ENCODE measurements at places on chromosomes 11 and 22. TPM values are rescaled to one million over a fixed set of nuclear protein-coding genes. Genes with fewer than 3 reads are reported as not detected.

The PNPLA2 gene
- 131 TPM for total RNA-seq

The OR6A2 gene
- total RNA-seq: 0.66 TPM

GRCh38 chr11:90803366-90803765, 580.5 kb upstream of the CHORDC1 start:
- no peak for DNase-seq
- H3K4me1 ChIP-seq: no peaks in the 10 kb centered on the region
- no peak overlapping the region for H3K27ac ChIP-seq
- H3K27me3 ChIP-seq: no peaks in the 10 kb centered on the region

GRCh38 chr11:47274495-47275235, 4.7 kb downstream of the MADD start:
- H3K27ac ChIP-seq: no peak overlapping the region
- no peak overlapping the region for H3K4me3 ChIP-seq
- no peaks in the 10 kb centered on the region for H3K27me3 ChIP-seq
- DNase-seq: no peak
- H3K36me3 ChIP-seq: peaks cover 3% of the 10 kb centered on the region

DNA sequence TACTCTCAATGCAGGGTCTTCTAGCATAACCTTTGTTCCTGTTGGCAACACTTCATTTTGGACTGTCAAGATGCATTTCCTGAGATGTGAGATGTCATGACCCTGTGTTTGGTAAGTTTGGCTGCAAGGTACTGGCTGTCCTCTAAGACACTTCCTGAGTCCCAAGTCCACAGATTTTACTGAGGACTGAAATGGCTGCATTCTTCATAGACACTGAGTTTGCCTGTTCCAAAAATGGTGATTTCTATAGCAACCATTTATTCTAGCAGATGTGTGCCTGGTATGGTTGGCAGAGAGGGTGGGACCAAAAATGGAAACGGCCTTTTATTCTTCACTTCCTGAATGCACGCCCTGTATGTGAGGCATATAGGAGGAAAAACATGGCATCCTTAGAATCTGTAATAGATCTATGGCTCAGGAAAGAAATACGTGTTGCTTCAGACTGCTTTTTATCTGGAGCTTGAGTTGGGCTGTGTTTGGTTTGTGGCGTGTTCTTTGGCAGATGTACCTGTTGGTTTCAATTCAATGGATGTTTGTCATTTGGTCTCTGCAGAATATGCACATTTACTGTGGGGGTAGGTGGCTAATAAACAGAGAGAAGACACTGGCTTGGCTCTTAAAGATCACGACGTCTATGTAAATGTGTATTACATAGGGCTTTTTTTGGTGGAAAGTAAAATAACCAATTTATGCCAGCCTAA, 62.4 kb downstream of the ZBTB16 start:
- no peak overlapping the region for H3K27ac ChIP-seq
- DNase-seq: no peak
- H3K36me3 ChIP-seq: peaks cover 32% of the 10 kb centered on the region

GRCh38 chr11:117126223-117126965, 17.7 kb upstream of the PAFAH1B2 start:
- no peaks in the 10 kb centered on the region for H3K4me1 ChIP-seq
- no peaks in the 10 kb centered on the region for H3K36me3 ChIP-seq
- no peak overlapping the region for H3K4me3 ChIP-seq

DNA sequence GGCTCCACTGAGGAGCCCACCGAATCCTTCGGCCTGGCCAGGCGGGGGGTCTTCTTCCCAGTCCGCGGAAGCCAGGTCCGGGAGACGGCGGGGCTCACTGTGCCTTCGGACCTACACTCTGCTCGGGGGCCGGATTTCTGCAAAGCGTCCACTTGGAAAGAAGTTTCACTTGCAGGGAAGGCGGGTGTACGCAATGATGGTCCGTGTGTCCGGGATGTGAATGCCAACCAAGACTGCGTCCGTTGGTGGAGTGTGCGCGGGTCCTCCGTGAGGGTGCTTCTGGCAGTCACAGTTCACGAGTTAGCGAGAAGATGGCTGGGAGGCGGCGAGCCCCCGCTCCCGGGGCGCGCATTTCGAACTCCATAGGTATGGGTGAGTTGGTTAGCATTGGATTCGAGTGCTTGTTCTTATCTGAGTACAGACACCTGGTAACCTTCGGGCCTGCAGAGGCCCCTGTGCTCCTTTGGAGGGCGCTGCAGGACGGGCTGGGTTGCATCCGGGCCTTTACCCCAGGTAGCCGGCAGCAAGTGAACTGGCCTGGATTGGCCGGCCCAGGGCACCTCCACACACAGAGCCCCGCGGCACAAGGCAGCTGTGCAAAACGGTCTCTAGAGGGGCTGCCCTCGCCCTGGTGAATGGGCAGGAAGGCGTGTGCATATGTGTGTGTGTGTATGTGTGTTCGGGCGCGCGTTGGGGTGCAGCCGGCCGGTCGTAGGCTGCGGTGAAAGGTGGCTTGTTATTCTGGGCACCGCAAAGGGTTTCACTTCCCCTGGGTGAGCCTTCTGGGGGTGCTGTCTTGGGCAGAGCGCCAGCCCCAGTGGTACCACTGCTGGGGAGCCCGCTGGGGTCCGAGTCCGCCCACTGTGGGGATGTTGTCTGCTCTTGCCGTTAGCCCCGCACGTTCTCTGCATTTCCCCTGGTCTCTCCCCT, 13.3 kb upstream of the CYP2R1 start:
- no peak overlapping the region for H3K27ac ChIP-seq
- no peaks in the 10 kb centered on the region for H3K36me3 ChIP-seq

DNA sequence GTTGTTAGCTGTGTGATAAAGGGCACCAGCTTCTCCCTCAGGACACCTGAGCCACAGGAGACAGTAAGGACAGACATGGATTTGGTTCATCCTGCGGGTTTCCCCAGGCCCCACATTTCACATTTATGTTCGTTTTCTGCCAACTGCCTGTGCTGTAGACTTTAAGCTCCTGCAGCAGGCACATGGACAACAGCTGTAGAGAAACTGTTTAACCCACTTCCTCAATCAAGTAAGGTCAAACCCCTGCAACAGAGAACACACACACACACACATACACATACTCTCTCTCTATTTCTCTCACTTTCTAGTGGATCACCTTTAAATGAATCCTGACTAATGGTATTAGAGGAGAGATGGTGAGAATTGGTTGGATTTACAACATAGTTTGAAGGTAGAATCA, 90.7 kb downstream of the C11orf87 start:
- no peak overlapping the region for H3K4me3 ChIP-seq
- H3K4me1 ChIP-seq: no peaks in the 10 kb centered on the region
- DNase-seq: no peak
- no peaks in the 10 kb centered on the region for H3K36me3 ChIP-seq
- H3K27me3 ChIP-seq: no peaks in the 10 kb centered on the region

- H3K4me3 ChIP-seq: no peak overlapping the region
Observed at GRCh38 chr22:46618667-46619066, 1.5 kb upstream of the GRAMD4 start.

DNA sequence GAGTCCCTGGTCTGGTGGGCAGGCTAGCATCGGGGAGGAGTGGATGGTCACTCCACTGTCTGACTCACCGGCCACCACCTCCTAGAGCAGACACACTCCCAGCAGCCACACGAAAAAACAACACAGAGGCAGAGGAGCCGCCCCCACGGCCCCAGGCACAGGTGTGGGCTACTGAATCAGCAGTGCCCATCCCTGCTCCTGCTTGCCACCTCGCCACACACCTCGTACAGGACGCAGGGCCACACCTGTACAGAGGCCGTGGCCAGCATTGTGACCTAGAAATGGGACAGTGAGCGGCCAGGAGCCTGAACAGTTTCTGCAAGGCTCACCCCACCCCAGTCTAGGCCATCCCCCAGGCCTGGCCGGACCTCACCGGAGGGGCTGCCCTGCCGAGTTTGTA, 14.0 kb downstream of the TRIM29 start:
- H3K4me1 ChIP-seq: no peaks in the 10 kb centered on the region
- no peaks in the 10 kb centered on the region for H3K27me3 ChIP-seq
- DNase-seq: no peak
- no peak overlapping the region for H3K27ac ChIP-seq

Data from spleen (tissue), 13 donors.